ENCODE measurements at places on chromosomes 3 and 15.

GRCh38 chr15:23401627-23402026, 45.4 kb downstream of the GOLGA6L2 start:
- DNase-seq: no peak

- DNase-seq: no peak
Observed at GRCh38 chr3:87200060-87200647, 27.0 kb upstream of the CHMP2B start.

GRCh38 chr3:152518346-152518745, 249.6 kb downstream of the MBNL1 start:
- no peak for DNase-seq

GRCh38 chr3:104291878-104292277, 1074.8 kb upstream of the ALCAM start:
- DNase-seq: no peak

DNA sequence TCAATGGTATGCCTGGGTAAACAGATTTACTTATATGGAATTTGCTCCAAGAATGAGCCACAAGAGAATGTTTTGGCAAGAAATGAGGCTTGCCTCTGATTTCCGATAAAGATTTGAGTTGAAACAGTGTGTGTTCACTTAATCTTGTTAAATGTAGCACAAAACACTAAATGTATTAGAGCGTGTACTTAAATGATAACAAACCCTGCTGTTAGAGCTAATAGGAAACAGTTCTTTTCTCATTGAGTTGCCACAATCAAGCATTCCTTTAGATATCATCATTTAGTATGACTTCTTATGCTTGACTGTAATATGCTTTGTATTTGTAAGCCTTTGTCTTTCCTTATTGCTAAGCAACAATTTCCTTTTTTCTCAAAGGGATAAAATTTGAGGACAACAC, 353.6 kb upstream of the ZNF717 start:
- DNase-seq: no peak

DNA sequence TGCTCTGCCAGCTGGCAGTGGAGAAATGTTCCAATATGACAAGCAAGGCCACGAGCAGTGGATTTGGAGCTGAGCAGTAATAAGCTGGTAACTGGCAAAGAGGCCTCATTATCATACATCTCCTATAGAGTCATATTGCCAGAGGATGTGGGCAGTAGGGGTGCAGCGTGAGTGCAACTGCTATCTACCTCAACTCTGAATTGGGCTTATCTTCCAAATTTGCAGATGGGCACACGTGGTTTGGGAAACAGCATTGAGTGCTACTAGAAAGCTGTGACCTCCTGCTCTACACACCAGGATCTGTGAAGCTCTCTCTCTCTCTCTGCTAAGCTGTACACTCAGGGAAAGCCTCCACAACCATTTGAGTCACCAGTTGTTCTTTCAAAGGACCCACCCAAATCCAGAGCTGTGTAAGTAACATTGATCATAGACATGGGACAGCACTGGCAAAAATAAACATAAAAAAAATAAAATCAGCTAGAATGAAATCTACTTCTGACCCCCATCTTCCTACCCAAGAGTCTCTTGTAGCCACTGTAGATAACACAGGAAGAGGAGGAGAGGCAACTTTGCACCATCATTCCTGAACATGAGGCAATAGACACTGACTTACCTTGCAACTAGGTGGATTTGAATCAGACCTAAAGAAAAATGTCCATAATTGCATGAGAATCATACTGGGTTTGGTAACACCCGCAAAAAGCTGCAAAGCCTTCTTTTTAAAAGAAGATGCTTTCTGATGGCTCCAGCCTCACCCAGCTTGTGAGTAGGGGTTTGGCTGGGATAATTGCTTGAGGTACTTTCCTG, 82.9 kb upstream of the THBS1 start:
- DNase-seq: no peak

DNA sequence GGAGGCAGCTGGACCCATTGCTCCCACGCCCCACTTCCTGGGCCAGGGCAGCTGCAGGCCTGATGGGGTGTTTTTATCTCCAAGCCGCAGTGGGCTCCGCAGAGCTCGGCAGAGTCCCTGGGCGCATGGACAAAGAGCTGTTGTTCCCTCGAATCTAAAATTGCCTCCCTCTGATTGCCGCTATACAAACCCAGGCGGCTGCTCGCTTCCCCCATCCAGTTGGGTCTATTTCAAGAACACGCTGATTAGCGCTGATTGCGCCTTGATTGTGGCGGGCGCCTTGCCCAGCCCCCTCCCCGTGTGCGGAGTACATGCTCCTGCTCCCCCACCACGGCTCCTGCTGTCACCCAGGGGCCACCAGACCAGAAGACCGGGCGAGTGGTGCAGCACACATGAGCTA, 43.4 kb upstream of the SLC6A1 start:
- no peak for DNase-seq

DNA sequence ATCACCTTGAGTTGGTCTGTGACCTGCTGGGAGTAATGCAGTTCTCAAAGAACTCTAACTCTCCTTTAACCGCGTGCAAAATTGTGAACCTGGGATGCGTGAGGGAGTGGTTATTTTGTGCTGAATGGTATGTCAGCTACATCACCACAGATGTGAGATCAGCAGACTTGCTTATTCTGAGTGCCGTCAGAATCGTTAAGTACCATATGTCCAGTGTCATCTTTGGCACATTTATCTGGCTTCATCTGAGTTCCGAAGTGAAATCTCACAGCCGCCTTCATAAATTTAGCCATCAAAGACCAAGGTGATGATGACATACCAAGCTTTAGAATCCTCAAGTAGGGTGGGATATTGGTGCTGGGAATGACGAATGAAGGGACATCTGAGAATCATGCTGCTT, 347.2 kb upstream of the TPRG1 start:
- DNase-seq: no peak

- DNase-seq: no peak
Observed at GRCh38 chr3:11607816-11608215, 35.9 kb downstream of the VGLL4 start.

- DNase-seq: no peak
Observed at GRCh38 chr3:29072611-29073010, 208.3 kb upstream of the RBMS3 start.

- DNase-seq: no peak
Observed at GRCh38 chr3:133884887-133885711, 10.6 kb downstream of the RAB6B start.

- no peak for DNase-seq
Observed at GRCh38 chr3:177195242-177195991, 1.9 kb downstream of the TBL1XR1 start.

DNA sequence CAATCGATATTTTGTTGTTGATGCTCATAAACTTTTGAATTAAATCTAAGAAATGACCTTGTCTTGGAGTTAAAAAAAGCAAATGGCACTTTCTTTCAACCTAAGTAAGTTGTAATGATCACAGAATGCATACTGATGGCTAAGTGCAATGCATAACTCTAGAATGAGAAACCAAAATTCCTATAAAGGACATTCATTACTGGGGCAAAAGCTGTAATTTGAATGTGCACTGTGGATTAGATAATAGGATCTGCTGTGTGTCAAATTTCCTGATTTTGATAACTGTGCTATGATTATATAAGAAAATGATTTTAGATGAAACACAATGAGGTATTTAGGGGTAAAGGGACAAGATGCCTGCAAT, 14.3 kb downstream of the SIAH2 start:
- DNase-seq: no peak

GRCh38 chr3:118577055-118577777, 457.4 kb downstream of the IGSF11 start:
- DNase-seq: no peak

- DNase-seq: no peak
Observed at GRCh38 chr3:149566292-149566975, 91.4 kb downstream of the WWTR1 start.

DNA sequence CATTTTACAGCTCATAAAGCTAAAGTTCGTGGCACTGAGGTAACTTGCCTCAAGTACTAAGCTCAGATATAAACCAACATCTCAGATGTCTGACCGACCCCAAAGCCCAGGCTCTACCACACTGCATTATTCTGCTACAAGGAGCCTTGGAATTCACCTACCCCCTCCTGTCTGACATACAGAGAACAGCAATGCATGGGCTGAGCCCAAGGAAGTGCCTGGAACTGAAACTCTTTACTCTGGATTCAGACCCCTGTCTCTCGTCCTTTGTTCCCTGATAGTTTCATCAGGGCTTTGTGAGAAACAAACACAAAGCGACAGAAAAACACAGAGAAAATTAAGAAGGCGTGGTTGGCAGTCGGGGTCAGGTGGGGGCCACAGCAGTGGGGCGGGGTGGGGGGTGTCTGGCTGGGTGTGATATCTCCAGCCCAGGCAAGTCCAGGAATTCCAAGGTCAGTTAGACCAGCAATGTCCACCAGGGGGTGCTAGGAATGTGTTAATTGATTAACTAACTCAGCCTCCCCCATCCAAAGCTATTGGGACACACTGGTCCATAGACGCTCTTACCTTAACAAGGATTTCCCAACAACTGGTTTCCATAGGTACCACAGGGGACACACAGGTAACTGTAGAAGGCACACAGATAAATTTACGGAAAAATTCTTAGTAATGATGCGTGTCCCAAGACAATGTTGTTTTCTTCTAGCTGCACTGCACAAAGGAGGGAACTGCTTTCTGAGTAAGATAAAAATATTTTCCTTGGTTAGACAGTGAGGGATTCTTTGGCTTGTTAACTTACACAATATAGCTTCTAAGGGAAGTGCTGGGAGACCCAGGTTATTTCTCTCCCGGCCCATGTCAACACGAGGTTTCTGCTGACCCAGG, 18.8 kb upstream of the SSUH2 start:
- no peak for DNase-seq

DNA sequence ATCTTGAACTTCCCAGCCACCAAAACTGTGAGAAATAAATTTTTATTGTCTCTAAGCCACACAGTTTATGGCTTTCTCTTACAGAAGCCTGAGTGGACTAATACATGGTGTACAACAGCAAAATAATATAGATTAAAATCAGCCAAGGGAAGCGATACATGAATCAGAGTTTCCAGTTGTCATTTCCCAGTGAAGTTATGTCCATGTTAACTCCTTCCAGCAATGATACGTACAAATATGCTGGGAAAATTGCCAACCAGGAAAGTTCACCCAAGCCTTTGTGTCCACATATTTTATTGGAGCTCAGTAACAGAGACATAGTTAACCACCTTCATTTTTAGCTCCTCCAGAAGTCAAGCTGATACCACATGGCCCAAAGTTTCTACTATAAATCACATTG, 280.9 kb upstream of the KCNMB2 start:
- DNase-seq: no peak

GRCh38 chr3:40663280-40663679, 138.5 kb downstream of the ZNF621 start:
- DNase-seq: no peak

DNA sequence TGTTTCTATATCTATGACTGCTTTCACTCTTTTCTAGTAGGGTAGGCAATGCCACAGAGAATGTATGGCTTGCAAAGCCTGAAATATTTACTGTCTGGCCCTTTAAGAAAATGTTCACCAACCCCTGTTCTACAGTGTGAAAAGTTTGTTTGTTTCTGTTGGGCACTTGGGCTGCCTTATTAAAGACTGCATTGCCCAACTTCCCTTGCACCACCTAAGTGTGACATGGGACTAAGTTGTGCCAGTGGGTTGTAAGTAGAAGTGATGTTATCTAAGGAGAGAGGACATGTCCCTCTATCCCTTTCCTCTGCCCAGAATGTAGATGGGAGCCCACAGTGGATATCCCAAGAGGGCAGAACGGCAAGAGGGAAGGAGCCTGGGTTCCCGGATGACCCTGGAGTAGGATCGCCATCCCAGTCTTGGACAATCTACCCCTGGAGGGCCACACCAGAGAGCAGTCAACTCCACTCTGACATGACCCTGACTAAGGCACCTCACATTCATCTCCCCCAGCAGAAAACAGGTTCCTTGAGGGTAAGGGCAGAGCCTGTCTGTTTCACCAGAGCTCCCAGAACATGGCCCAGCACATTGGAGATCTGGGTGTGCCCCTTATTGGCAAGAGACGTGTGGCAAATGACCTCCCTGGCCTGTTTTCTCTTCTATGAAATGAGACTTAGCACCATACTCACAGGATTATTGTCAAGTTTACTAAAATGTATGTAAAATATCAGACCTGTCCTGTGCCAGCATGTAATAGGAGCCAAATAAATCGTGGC, 138.8 kb downstream of the SMAD6 start:
- no peak for DNase-seq

- DNase-seq: no peak
Observed at GRCh38 chr15:78850941-78851755, 21.5 kb upstream of the MORF4L1 start.

DNA sequence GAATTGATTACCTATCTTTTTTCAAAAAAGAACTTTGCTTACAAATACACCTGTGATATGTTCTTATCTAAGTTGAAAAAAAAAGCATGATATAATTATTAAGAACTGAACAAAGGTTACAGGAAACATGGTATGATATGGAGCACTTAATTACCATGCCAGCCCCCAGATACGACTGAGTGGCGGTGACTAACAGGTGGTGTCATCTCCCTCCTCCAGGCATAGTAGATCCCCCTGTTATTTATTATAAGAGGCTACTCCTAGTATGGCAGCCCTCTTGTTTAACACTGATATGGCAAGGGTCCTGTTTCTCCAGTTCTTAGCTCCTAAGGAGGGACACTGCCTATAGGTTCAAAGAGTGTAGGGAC, 31.0 kb upstream of the TM4SF4 start:
- no peak for DNase-seq

DNA sequence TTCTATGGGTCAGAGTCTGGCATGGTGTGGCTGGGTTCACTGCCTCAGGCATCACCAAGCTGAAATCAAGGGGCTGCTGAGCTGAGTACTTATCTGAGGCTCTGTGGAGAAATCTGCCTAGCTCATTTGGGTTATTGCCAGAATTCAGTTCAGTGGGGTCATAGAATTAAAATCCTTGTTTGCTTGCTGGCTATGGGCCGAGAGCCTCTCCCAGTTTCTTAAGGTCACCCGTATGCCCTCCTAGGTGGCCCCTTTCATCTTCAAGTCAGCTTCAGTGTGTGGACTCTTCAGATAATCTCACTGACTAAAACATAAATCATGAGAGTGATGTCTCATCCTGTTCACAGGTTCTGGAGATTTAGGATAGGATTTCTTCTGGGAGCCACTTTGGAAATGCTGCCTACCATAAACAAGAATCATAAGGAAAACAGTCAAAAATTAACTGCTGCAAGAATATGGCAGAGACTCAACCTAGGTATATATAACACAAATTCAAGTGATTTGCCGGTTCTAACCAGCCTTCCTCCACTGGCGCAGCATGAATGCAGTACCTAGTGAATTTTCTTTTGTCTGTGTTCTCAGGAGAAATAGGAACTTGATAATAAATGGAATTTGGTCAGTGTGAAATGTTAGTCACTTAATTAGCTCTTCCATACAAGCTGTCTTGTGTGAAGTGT, 5.3 kb downstream of the CP start:
- no peak for DNase-seq

- no peak for DNase-seq
Observed at GRCh38 chr3:129343643-129344360, 65.1 kb downstream of the HMCES start.

GRCh38 chr15:61327019-61327631, 98.0 kb upstream of the RORA start:
- no peak for DNase-seq

- DNase-seq: no peak
Observed at GRCh38 chr3:87186608-87187159, 40.4 kb upstream of the CHMP2B start.
